Sigmoid colon (tissue), 7 donors: ENCODE measurements at places on chromosomes 6 and 20. TPM values are rescaled to one million over a fixed set of nuclear protein-coding genes. Genes with fewer than 3 reads are reported as not detected.

KCNS1 gene
- not detected for total RNA-seq

DNA sequence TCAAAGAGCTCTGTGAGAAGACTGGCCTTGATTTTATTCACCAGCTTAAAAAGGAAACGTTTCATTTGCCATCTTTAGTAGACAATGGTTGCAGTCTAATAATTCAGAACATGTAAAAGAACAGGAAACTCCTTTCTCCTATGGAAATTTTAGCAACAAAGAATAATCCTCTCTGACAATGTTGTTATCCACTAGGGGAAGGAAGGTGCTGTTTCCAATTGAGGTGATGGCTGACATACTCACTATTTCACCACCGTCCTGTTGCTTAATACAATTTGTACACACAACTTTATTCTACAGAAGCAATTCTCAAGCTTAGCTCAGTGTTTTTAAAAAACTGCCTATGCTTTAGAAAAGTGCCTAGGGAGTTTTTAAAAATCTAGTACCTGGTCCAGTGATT, 192.7 kb downstream of the ARHGAP18 start:
- DNase-seq: no peak
- no peaks in the 10 kb centered on the region for H3K36me3 ChIP-seq
- H3K4me1 ChIP-seq: no peaks in the 10 kb centered on the region
- no peak overlapping the region for H3K27ac ChIP-seq

FAM209B gene
- total RNA-seq: not detected

DNA sequence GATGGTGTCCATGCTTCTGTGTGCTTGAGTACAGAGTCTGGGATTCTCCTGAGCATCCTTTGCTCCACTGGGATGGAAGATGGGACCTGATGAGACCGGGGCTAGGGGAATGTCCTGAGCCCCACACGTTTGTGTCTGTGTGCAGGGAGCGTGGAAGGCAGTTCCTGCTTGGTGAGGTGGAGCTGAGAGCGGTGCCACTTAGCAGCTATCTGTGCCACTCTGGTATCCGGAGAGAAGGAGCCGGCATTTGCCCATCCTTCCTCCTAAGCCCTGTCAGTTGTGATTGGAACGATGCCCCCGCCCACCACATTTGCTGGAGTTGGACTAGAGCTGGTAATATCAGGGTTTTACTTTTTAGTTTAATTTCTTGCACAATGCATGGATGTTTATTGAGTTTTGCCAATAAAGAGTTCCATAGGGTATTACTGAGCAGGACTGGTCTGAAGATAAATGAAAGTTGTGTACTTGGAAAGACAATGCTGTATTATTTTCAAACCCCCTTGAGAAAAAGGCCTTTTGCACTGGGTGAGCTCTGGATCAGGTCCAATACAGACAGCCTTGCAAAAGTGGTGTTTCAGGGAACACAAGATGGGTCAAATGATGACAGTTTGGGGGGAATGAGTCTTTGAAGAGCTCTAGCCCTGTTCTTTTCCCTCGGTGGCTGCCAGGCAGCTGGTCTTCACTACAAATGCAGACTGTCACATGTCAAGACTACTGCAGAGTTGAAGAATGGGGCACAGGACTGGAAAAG, 130.8 kb downstream of the SYCP2 start:
- DNase-seq: peak; percentile 47
- H3K4me1 ChIP-seq: no peaks in the 10 kb centered on the region
- H3K27me3 ChIP-seq: no peaks in the 10 kb centered on the region
- H3K27ac ChIP-seq: no peak overlapping the region
- H3K4me3 ChIP-seq: no peak overlapping the region
- no peaks in the 10 kb centered on the region for H3K36me3 ChIP-seq

PRIM2 gene
- total RNA-seq: 14.7 TPM

DNA sequence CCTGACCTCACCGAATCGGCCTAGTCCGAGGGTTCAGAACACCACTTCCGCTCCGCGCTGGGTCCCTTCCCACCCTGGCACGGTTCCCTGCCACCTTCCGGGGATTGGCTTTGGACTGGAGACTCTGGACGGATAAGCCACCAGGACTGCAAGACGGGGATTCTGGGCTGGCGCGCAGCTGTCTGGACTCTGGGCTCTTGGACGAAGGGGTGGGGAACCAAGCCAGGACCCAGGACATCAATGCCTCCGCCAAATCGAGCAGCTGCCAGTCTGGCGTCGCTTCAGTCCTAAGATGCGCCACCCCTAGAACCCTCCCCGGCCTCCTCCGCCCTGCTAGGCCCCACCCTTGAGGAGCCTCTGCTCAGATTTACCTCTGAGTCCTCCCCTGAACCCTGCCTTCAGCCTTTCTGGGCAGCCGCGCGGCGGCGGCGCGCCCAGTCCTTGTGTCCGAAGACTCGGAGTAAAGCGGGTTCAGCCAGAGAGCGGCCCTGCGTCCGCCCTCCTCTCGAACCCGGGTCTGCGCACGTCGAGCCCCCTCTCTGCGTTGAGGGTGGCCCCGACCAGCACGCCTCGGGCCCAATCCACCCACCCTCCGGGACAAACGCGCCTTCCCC, 1.2 kb downstream of the KCNK17 start:
- peaks cover 21% of the 10 kb centered on the region for H3K27me3 ChIP-seq
- no peak for DNase-seq
- H3K36me3 ChIP-seq: no peaks in the 10 kb centered on the region
- H3K27ac ChIP-seq: no peak overlapping the region

HSPA1A gene
- total RNA-seq: 147 TPM

- peak; percentile 32 for DNase-seq
- no peak overlapping the region for H3K4me3 ChIP-seq
- H3K36me3 ChIP-seq: no peaks in the 10 kb centered on the region
These were observed 94.3 kb downstream of the JPH2 start for GRCh38 chr20:44092551-44093248.

TRIM39 gene
- 15.6 TPM for total RNA-seq

PSMA7 gene
- total RNA-seq: 309 TPM

GRCh38 chr20:40508821-40509220, 180.2 kb downstream of the MAFB start:
- H3K4me1 ChIP-seq: no peaks in the 10 kb centered on the region
- H3K36me3 ChIP-seq: no peaks in the 10 kb centered on the region
- H3K27ac ChIP-seq: no peak overlapping the region
- H3K27me3 ChIP-seq: no peaks in the 10 kb centered on the region

CRYBG1 gene
- total RNA-seq: 6.7 TPM

- H3K36me3 ChIP-seq: no peaks in the 10 kb centered on the region
- H3K27ac ChIP-seq: no peak overlapping the region
- no peak overlapping the region for H3K4me3 ChIP-seq
- DNase-seq: no peak
- peaks cover 51% of the 10 kb centered on the region for H3K27me3 ChIP-seq
These were observed 57.1 kb downstream of the YTHDF1 start for GRCh38 chr20:63158845-63159244.

DNA sequence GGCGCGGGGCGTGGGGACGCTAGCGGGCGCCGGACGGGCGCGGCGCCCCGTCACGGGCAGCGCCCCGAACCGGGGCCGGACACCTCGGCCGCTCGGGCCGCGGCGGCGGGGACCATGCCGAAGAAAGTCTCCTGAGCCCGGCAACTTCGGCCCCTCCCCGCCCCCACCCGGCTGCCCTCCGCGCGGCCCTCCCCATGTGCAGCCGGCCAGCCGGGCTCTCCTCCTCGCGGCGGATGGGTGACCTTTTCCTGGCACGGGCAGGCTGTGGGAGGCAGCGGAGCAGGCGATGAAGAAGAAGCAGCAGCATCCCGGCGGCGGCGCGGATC, 278 bp downstream of the UST start:
- H3K27me3 ChIP-seq: no peaks in the 10 kb centered on the region
- peaks cover 19% of the 10 kb centered on the region for H3K4me1 ChIP-seq
- DNase-seq: peak; percentile 83

MUC22 gene
- not detected for total RNA-seq

DNA sequence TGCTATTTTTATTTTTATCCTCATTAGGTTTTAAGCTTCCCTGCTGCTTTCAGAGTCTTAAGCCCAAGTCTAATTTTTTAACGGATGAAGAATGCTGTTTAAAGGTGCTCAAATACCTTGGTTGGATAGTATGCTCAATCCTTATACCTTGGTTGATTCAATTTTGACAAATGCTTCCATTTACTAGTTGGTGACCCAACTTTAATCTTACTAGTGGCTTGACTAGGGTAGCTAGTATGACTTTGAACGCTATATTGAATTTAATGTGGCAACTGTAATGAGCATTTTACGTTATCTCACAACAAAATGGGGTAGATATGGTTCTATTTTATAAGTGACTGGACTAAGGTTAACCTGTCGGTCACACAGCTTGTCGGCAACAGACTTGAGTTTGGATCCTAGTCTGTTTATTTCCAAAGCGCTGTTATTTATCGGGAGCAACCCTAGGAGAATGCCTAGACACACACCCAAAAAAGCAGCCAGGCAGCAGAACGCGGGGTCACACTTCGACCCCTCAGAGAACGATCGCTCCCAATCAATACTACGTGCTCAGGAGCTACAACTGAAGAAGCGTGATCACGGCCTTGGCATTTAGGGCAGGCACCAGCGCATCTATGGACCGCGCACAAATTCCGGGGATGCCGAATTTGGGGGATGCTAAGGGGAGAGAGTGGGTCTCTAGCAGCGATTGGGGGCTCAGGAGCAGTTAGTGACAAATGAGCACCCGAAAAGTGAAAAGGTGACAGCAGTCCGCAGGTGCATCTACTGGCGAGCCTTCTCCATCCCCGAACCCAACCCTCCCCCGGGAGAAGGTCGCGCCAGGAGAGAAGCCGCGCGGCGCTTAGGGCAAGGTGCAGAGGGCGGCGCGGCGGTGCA, 586 bp upstream of the ALDH5A1 start:
- H3K4me1 ChIP-seq: no peaks in the 10 kb centered on the region
- H3K36me3 ChIP-seq: peaks cover 6% of the 10 kb centered on the region
- peak overlapping the region; percentile 66 for H3K4me3 ChIP-seq
- no peak for DNase-seq
- H3K27ac ChIP-seq: peak overlapping the region; percentile 85
- H3K27me3 ChIP-seq: no peaks in the 10 kb centered on the region

GRCh38 chr6:80438772-80439171, 332.3 kb downstream of the BCKDHB start:
- no peaks in the 10 kb centered on the region for H3K36me3 ChIP-seq
- no peak for DNase-seq
- no peak overlapping the region for H3K4me3 ChIP-seq

PPIL6 gene
- 2.4 TPM for total RNA-seq

DNA sequence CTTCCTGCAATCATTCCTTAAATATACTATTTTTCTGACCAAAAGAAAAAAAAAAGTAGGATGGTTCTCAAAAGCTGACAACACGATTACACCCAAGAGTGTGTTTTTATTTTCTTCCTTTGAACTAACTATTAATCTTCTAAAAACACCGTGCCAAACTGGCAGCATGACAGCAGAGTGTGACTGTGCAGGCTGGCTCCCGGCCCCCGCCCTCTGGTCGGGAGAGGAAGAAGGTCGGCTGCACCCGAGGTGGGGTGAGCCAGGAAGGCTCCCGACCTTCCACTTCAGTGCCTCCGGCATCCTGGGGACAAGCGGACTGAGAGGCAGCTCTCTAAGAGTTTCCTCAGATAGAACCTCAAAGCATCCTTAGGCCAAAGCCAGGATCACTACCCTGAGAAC, 29.2 kb downstream of the SLC22A23 start:
- no peak overlapping the region for H3K4me3 ChIP-seq
- no peak for DNase-seq
- H3K36me3 ChIP-seq: no peaks in the 10 kb centered on the region
- no peaks in the 10 kb centered on the region for H3K4me1 ChIP-seq
- H3K27ac ChIP-seq: no peak overlapping the region

GRCh38 chr6:145929037-145929633, 35.0 kb downstream of the SHPRH start:
- DNase-seq: no peak
- peaks cover 21% of the 10 kb centered on the region for H3K36me3 ChIP-seq
- H3K27ac ChIP-seq: no peak overlapping the region
- H3K4me1 ChIP-seq: no peaks in the 10 kb centered on the region
- H3K4me3 ChIP-seq: no peak overlapping the region

POU5F1 gene
- not detected for total RNA-seq

OLIG3 gene
- total RNA-seq: not detected

PAX1 gene
- total RNA-seq: under 0.01 TPM

ZNF217 gene
- 11.4 TPM for total RNA-seq

DNA sequence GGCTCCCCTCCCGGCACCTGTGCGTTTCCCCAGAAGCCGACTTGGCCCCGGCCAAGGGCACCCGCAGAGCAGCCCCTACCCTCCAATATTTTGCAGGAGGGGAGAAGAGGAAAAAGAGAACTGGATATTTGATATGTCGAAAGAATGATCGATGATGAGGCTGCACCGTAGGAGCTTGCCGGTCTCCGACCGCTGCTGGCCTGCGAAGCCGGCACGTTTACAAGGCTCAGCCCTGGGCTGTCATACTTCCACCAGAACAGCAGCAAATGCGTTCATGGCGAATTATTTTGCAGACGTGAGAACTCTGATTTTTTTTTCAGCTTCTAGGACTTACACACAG, 296.7 kb downstream of the TFAP2C start:
- peaks cover 47% of the 10 kb centered on the region for H3K27me3 ChIP-seq
- no peak overlapping the region for H3K27ac ChIP-seq
- no peaks in the 10 kb centered on the region for H3K36me3 ChIP-seq

HLA-DQA2 gene
- total RNA-seq: 1.2 TPM

DNA sequence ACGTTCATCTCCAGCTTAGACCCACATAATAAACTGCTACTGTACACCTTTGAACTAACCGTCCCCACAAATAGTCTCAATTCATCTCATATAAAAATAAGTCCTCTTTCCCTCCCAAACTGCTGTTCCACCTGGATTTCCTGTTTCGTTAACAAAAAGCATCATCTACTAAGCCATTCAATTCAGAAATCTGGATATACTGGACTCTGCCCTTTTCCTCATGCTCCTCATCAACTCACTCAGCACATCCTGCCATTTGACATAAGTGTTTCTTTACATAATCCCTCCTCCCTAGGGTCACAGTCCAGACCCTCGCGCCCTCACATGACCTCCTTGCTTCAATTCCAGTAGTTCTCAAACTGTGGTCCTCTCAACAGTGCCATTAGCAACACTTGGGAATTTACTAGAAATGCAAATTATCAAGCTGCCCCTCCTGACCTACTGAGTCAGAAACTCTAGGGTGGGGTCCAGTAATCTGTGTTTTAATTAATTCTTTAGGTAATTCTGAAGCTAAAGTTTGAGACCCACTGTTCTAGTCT, 4.5 kb downstream of the MKKS start:
- no peak overlapping the region for H3K27ac ChIP-seq
- peaks cover 18% of the 10 kb centered on the region for H3K4me1 ChIP-seq
- H3K4me3 ChIP-seq: no peak overlapping the region
- DNase-seq: no peak

DNA sequence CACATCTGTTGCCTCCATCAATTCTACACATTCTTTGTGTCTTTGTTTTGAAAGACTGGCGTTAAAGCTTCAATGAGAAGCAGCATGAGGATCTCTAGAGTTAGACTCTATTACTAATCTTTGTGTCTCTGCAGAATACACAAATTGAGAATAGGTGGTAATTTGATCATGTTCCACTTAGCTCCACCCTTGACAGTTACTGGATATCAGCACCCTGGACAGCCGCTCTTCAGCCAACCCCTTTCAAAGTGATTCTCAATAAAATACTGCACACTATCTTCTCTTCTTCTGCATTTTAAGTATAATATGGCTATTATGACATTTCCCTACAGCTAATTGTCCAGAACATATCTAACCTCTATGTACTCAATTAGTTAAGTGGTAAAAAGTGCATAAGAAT, 54.3 kb upstream of the CNR1 start:
- no peak overlapping the region for H3K27ac ChIP-seq
- no peak overlapping the region for H3K4me3 ChIP-seq
- no peaks in the 10 kb centered on the region for H3K27me3 ChIP-seq
- H3K36me3 ChIP-seq: no peaks in the 10 kb centered on the region

- no peak overlapping the region for H3K27ac ChIP-seq
- DNase-seq: peak; percentile 32
- H3K27me3 ChIP-seq: no peaks in the 10 kb centered on the region
- no peak overlapping the region for H3K4me3 ChIP-seq
These were observed 10.6 kb upstream of the AAR2 start for GRCh38 chr20:36225666-36226065.

SALL4 gene
- not detected for total RNA-seq

AGER gene
- total RNA-seq: 8.9 TPM
